ENCODE measurements at places on chromosomes 16 and 17.
A peak's percentile ranks its signal among the peaks of the same experiment; 100 is the strongest.

- DNase-seq, result no peak
Observed at GRCh38 chr17:81477173-81477572, 35.4 kb downstream of the ACTG1 start.

DNA sequence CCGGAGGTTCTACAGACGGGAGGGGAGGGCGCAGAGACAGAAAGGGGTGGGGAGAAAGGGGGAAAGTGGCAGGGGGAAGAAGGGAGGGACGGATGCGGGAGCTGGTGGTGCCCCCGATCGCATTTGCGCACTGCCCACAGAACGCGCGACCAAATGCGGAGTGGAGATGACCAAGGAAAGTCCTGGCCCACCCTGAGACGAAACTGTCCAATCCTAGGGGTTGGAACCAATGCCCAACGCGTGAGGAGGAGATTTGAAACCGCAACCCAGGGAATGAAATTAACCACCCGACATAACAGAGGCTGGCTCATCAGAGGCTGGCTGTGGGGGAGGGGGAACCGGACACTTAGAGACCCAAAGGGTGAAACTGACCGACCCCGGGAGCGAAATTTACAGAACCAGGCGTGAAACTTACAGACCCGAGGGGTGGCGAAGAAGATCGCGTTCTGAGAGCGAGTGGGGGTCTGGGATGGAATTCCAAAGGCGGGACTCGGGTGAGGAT, 1.4 kb downstream of the HES7 start:
- no peak for DNase-seq

- no peak for DNase-seq
Observed at GRCh38 chr17:66492561-66493005, 190.2 kb downstream of the PRKCA start.

GRCh38 chr17:64216338-64217248, 46.5 kb downstream of the TEX2 start:
- DNase-seq, result peak; percentile 80

- no peak for DNase-seq
Observed at GRCh38 chr17:4032738-4033137, 68.5 kb upstream of the ATP2A3 start.
